ENCODE measurements at places on chromosomes 4 and X.

GRCh38 chrX:122934131-122934530 is 249.9 kb upstream of the GRIA3 start:
- DNase-seq = no peak

DNA sequence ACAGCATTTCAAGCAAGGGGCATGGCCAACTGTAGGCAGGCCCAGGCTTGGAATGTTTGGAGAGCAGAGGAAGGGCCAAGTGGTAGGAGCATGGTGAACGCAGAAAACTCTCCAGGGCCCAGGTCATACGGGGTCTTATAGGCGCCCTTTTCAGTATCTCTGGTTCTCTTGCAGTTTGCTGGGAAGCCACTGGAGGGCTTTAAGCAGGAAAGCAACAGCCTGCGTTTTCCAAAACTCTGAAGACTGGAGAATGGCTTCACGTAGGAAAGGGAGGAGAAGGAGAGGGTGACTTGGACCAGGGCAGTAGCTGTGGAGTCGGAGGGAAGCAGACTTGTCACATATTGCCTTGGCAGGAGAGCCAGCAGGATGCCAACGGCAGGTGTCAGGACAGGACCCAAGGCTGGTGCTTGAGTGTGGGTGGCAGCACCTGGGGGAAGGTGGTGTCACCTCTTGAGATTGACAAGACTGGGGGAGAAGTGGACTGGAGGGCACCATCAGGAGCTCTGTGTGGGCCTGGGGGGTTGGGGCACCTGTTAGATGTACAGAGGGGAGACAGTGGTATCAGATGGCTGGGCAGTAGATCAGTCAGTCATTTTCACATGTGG is 21.9 kb downstream of the TKTL1 start:
- no peak for DNase-seq

GRCh38 chr4:68152411-68152810 is 22.7 kb upstream of the TMPRSS11F start:
- no peak for DNase-seq

DNA sequence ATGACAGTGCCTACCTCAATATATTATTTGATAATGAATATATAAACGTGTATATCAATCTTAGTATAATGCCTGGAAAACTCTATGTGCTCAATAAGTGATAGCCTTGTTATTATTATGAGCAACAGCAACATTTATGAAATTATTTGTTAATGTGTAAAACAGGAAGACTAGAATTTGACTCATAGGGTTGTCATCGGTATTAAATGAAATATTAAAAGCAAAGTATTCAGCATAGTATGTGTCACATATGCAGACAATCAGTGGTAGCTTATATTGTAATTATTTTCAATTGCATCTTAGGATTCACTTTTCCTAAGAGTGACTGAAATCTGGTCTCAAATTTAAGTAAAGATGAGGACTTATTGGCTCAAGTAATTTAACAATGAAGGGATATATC is 24.6 kb downstream of the SPANXD start:
- no peak for DNase-seq

- no peak for DNase-seq
These were observed 10.7 kb downstream of the TEC start for GRCh38 chr4:48258845-48259397.

GRCh38 chr4:36209941-36210649 is 34.2 kb downstream of the ARAP2 start:
- DNase-seq = no peak

DNA sequence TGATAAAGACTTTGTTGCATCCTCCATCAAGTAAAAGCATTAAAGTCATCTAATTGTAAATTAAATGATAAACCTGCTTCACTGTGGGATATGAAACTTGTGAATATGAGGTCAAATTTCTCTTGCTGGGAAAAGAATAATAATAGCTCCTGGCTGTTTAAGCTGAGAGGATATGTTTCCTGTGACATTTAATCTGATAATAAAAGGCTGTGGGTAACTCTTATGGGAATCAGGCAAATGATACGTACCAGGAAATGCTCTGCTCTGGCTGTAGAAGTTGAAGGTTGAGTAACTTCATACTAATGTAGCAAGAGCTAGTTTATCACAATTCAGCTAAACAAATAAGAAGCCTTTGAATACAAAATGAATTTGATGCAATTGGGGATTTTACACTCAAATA is 574.6 kb downstream of the RAPGEF2 start:
- DNase-seq = no peak

GRCh38 chr4:13174001-13174400 is 310.1 kb downstream of the RAB28 start:
- DNase-seq = no peak

DNA sequence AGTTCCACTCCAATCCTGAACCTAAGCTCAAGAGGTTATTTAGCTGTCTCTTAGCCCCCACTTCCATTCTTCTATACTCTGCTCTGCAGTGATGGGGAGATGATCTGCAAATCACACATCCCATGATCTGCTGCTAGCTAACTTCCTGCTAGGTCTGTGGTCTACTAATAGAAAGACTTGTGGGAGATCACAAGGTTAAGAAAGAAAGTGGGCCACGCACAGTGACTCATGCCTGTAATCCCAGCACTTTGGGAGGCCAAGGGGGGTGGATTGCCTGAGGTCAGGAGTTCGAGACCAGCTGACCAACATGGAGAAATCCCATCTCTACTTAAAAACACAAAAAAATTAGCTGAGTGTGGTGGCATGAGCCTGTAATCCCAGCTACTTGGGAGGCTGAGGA is 471.1 kb upstream of the NWD2 start:
- DNase-seq = no peak

Measured in activated CD8-positive, alpha-beta memory T cell treated with anti-CD3 and anti-CD28 coated beads for 24 hours (primary cell).